ENCODE measurements at places on chromosomes 4 and X.

- no peak for DNase-seq
Observed at GRCh38 chr4:141899541-141899940, 263.2 kb downstream of the IL15 start.

DNA sequence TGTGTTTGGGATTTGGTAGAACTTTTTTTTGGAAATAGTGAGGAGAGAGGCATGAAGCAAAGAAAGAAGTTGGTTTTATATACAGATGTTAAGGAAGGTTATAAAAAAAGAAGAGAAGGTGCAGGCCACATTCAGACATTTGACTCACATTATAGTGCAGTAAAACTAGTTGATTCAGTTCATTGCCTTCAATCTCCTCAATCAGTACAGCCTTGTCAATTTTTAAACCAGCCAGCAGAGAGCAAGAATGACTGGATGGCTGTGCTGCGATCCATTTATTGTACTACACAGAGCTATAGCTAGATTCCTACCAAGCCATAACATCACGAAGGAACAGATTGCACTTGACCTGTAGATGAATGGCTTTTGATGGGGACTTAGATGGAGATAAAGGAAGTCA, 79.7 kb upstream of the LSM6 start:
- DNase-seq: no peak

DNA sequence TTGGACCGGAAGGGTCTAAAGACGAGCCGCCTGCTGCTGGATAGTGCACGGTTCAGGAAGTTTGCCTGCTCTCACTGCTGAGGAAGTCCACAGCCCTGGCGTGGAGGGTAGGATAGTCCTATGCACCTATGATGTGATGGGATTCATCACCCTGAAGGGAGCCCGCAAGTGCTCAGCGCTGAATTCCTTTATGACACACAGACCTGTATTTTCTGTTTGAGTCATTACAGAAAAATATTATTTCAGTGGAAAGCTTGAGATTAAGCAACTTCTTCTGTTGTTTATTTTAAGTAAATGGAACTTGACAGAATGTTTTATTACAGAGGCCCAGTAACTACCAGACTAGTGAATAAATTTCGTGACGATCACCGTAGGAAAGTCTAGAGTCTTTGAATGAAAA, 123.2 kb downstream of the TRIML1 start:
- no peak for DNase-seq

- DNase-seq: no peak
Observed at GRCh38 chr4:122992057-122992456, 69.7 kb upstream of the NUDT6 start.

- no peak for DNase-seq
Observed at GRCh38 chr4:154719087-154719486, 24.7 kb upstream of the LRAT start.

GRCh38 chr4:1903035-1903434, 31.8 kb downstream of the NSD2 start:
- no peak for DNase-seq

DNA sequence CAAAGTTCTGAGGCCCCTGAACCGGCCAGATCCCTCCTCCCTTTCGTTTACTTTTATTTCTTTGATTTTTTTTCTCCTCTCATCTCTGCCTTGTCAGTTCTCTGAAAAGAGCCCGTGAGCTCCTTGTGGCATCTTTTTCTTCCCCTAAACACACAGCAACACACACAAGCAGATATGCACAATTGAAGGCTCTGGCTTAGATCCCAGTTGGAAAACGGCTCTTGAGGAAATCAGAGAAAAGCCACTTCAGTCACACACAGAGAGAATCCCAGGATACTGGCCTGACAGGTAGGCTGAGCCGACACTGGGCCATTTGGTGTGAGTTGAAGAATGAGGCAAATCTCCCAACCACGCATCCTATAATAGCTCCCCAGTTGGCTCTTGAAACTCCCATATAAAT, 12.9 kb downstream of the DIPK2B start:
- DNase-seq: no peak

GRCh38 chr4:113496698-113497097, 264.8 kb downstream of the CAMK2D start:
- no peak for DNase-seq

DNA sequence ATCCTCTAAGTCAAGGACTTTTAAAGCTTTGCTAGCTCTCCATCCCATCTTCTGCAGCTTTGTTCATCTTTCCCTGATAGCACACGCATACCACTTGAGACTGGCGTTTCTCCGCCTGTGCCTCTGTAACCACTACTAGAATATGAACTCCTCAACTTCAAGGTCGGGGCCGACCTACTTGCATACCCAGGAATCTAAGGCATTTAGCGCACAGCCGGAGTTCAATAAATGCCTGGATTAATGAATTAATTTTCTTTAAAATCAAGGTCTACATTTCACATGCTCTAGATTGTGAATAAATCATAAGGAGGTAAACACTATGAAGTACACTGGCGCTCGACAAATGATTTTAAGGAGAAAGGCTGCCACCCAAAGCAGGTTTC, 89.3 kb downstream of the HNRNPD start:
- DNase-seq: no peak

DNA sequence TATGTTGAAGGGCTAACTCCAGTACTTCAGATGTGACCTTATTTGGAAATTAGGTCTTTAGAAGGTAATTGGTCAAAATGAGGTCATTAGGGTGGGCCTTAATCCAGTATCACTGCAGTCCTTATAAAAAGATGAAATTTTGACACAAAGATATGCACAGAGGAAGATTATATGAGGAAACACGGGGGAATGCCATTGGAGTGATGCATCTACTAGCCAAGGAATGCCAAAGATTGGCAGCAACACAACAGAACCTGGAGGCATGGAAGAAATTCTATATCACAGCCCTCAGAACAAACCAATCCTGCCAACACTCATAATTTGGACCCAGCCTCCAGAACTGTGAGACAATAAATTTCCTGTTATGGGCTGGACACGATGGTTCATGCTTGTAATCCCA, 17.6 kb downstream of the TRIM61 start:
- no peak for DNase-seq

DNA sequence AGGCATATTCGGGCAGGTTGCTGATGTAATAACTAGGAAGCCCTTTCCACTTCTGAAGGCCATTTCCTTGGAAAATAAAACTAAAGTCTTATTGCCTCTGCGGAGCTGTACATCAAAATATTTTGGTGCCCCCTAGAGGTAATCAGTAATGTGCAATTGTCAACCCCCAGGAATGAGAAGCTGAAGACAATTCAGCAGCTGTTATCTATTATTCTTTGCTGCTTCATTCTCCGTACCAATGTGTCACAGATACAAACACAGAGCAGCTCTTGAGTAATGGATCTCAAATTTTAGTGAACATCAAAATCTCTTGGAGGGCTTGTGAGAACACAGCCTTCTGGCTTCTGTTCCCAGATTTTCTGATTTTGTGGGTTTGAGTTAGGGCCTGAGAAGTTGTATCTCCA, 3.5 kb upstream of the SLIT2 start:
- no peak for DNase-seq

DNA sequence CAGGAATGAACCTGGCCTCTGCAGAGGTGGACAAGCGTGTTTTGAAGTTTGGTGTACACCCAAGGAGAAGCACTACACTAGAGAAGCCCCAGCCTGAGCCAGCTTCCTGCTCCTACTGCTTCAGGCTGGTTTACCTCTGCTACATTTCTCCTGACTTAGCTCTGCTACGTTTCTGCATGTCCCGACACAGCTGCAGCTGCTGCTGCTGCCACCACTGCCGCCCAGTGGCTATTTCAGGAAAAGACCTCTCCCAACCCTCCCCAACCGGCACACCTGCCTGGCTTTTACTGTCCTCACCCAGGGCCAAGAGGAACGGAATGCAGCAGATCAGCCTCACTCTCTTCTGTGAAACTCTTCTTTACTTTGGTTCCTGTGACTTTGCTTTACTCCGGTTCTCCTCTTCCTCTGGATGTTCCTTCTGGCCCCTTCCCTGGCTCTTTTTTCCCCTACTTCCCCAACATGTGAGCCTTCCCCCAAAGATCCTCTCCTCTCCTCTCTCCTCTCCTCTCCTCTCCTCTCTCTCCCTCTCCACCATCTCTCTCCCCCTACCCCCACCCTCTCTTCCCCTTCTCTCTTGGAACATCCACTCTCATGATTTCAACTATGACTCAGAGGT, 3.1 kb upstream of the P2RY4 start:
- DNase-seq: no peak

GRCh38 chr4:40212674-40213527, 16.1 kb downstream of the RHOH start:
- DNase-seq: no peak

DNA sequence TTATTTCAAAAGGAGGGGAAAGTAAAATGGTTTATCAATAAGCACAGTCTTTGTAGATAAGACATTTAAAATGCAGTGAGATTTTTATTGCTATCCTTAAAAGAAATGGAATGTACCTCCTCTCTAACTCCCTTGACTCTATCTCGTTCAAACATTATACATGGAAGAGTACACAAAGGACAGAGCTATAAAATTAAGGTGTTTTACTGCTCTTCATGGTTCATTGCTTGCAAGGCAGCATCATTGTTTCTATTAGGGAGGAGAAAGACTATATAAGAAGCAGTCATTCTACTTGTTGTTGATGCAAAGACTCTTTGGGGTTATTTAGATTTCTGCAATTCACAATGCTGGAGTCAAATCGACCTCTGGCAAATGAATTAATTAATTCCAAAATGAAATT, 380.2 kb upstream of the NDST3 start:
- DNase-seq: no peak

GRCh38 chr4:182289809-182290208, 46.6 kb downstream of the TENM3 start:
- no peak for DNase-seq

DNA sequence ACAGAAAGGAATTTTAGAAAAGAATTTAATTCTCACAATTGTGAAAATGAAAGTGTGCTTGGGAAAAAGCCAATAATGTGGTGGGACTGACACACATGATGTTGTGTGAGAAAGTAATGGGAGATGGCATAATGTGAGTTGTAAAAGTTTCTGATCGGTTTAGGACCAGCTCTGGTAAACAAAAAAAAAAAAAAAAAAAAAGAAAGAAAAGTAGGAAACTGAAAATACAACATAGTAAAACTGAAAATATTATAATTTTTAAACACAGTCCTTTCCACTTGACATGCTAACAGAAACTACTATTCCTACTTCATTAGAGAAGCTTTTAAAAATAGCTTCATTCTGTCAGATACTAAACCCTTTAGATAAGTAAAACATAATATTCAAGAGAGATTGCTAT, 28.2 kb downstream of the RAP1GDS1 start:
- DNase-seq: no peak

DNA sequence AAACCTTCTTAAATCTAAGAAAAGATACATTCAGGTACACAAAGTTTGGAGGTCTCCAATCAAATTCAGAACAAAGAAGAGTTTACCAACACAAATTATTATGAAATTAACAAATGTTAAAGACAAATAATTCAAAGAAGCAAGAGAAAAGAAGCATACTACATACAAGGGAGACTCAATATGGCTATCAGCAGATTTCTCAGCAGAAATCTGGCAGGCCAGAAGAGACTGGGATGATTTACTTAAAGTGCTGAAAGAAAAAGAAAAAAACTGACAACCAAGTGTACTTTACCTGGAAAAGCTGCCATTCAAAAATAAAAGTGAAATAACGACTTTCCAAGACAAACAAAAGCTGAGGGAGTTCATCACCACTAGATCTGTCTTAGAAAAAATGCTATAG, 64.4 kb upstream of the HTR2C start:
- DNase-seq: no peak

DNA sequence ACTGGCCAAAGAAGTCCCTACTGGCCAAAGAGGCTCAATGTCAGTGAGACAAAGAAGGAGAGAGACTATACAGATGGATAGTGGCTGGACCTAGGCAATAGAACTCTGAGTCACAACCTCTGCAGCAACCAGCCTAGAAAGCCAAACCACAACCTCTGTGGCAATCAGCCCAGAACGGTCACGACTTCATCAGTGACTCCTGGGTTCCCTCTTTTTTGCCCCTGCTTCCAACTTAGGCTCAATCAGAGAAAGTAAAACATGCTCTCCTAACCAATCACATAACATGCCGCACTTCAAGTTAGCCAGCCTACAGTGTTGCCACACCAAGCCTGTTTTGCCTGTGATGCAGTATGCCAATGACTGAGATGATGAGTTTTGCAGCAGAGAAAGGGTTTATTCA, 203.4 kb downstream of the ANAPC10 start:
- DNase-seq: no peak

- no peak for DNase-seq
Observed at GRCh38 chrX:19448077-19448476, 67.2 kb downstream of the MAP3K15 start.

GRCh38 chrX:6226596-6227452, 1.8 kb downstream of the NLGN4X start:
- DNase-seq: no peak

DNA sequence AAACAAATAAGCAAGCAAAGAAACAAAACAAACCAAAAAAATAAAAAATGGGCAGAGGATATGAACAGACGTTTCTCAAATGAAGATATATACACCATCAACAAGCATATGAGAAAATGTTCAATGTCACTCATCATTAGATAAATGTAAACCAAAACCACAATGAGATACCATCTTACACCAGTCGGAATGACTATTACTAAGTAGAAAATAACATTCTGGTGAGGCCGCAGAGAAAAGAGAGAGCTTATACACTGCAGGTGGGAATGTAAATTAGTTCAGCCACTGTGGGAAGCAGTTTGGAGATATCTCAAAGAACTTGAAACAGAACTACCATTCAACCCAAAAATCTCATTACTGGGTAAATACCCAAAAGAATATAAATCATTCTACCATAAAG, 321.0 kb upstream of the SLIT2 start:
- DNase-seq: no peak

GRCh38 chr4:140152751-140153418, 1.1 kb downstream of the MAML3 start:
- no peak for DNase-seq

GRCh38 chr4:4333265-4333706, 43.2 kb downstream of the ZBTB49 start:
- no peak for DNase-seq

GRCh38 chrX:75883446-75883845, 98.4 kb upstream of the MAGEE2 start:
- DNase-seq: no peak

GRCh38 chr4:185950891-185951290, 118.1 kb upstream of the TLR3 start:
- DNase-seq: no peak

GRCh38 chr4:80182237-80182866, 15.0 kb upstream of the PRDM8 start:
- no peak for DNase-seq

DNA sequence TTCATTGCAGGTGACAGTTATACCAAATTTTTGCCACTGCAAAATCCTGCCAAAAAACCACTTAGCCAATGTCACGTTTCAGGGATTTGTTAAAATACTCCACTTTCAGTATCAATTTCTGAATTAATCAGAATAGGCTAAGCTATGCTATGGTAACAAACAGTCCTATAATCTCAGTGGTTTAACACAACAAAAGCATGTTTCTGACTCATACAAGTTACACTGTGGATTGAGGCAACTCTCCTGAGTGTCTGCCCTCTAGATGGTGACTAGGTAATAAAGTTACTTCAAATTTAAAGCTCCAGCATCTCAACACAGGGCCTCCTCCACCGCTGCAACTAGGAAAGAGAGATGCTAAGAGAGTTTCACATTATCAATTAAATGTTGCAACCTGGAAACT, 23.0 kb upstream of the RADX start:
- no peak for DNase-seq
